Kidney epithelial cell (primary cell): ENCODE measurements at places on chromosomes 6 and 20. TPM values are rescaled to one million over a fixed set of nuclear protein-coding genes. Genes with fewer than 3 reads are reported as not detected.
A peak's percentile ranks its signal among the peaks of the same experiment; 100 is the strongest.

Gene SAPCD1
- total RNA-seq: 1.1 and 2.2 TPM in 2 replicates

DNA sequence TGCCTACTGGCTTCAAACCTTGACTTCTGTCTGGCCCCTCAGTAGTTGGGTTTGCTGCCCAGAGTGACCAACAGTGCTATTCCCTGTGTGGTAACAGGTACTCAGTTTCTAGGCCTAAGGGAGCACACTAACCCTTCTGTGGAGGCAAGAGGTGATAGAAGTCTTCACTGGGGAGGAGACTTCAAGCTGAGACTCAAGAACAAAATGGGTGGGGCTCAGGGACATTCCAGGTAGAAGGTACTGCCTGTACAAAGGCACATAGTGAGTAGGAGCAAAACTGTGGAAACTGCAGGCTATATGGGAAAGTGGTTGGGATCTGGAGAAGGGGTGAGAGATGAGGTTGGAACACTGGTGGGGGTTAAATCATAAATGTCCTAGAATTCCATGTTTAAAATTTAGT lies 2.3 kb upstream of the SCAND1 start:
- DNase-seq: no peak

- DNase-seq: no peak
Observed at GRCh38 chr6:119119989-119120388, 41.5 kb upstream of the FAM184A start.

DNA sequence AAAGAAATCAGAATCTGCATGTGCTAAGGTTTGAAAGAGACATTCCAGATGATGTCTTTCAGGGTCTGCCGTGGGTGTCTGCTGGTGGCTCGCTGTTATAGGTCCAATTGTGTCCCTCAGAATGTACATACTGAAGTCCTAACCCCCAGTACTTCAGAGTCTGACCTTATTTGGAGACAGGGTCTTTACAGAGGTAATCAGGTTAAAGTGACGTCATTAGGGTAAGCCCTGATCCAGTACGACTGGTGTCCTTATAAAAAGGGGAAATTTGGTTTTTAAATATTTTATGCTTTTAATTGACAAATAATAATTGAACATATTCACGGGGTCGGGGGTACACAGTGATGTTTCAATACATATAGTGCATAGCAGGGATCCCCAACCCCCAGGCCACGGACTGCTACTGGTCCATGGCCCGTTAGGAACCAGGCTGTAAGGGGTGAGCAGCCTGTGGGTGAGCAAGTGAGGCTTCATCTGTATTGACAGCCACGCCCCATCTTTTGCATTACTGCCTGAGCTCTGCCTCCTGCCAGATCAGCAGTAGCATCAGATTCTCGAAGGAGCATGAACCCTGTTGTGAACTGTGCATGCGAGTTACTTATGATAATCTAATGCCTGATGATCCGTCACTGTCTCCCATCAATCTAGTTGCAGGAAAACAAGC lies 33.2 kb upstream of the SLC22A23 start:
- DNase-seq: no peak

DNA sequence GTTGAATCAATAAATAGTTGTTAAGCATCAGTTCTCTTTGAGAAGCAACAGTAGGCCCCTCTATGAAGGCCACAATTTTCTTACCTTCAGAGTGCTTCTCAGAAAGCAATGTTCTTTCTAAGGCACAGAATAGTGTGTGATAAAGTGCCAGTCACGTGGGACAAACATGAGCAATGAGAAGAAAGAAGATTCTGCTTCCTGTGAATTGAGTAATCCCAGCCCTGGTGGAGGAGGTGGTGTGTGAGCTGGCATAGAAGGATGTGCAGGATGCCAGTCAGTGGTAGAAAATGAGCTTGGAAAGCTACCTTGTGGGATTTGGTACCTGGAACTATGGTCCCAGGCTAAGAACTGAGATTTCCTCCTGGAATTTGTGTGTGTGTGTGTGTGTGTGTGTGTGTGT lies 21.7 kb downstream of the KIZ start:
- no peak for DNase-seq

DNA sequence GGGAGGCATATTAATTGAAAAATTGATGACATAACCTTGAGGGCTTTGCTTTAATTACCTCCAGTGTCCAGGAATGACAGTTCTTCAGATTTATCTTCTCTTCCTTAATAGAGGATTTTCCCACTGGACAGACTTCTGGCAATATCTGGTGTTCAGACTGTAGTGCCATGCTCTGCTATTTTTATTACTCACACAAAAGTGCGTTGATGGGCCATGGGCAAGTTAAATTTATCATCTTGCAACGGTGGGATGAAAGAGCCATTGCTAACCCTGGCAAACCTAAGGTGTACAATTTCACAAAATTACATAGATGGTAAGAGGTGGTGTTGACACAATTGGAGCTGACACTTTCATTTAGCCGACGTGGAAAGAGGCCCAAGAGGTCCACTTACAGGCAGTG lies 253.7 kb upstream of the PLCB4 start:
- DNase-seq: no peak

GRCh38 chr6:18457065-18457737 lies 70.1 kb downstream of the RNF144B start:
- no peak for DNase-seq

GRCh38 chr6:137848672-137849071 lies 18.4 kb upstream of the TNFAIP3 start:
- DNase-seq: no peak

GRCh38 chr6:7157752-7158616 lies 50.2 kb downstream of the RREB1 start:
- no peak for DNase-seq

DNA sequence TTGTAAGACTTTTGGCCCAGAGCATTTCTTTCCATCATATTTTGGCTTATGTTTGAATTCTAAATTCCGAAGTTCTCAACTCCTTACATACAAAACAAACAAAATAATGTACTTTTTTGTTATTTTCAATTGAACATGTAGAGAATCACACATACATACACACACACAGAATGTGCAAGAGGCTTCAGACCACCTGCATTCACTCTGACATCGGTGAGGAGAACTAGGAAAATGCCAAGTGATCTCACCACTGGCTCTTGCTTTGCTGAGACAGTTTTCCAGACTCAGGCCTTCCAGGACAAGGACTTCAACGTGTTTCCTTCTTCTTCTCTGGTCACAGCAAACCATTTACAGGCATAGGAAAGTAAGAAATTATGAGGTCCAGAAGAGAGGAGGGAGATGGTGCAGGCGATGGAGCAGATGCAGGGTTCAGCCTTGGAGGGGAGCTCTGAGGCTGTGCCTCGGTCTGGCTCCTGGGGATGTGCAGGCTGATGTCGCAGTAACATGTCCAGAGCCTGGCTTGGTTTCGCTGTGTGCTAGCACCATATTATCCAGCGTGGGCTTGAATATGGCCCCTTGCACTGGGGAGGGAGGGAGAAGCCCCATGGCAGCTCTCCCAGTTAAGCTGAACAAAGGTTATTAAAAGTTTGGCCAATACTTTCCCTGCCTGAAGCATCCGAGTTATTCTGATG lies 93.4 kb downstream of the DACT2 start:
- DNase-seq: no peak

Gene MYB
- total RNA-seq: 0.62 and 1.7 TPM in 2 replicates

Gene EPHA7
- total RNA-seq: 0.88 and 0.96 TPM in 2 replicates

- DNase-seq: no peak
Observed at GRCh38 chr6:3789896-3790558, 38.5 kb upstream of the PXDC1 start.

- DNase-seq: no peak
Observed at GRCh38 chr6:112939563-112939962, 592.4 kb downstream of the RFPL4B start.

- no peak for DNase-seq
Observed at GRCh38 chr6:53447865-53448264, 97.0 kb downstream of the GCLC start.

DNA sequence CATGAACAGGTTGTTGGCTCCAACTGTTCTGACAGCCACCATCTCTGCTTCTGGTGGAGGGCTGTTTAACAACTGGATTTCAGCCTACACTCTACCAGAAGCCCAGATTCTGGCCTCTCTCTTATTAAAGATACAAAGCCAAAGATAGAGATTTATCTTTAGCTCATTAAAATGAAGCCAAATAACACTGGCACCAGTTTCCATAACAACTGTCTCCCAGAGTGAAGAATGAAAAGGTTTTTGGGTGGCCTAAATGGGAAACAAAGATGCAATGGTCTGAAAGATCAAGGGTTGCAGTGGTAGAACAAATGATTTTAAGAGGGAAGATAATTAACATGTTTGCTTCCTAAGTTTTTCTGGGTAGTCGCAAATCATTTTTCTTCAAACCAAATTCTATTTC lies 3.2 kb upstream of the SMPDL3A start:
- no peak for DNase-seq

- no peak for DNase-seq
Observed at GRCh38 chr6:112839525-112839961, 492.4 kb downstream of the RFPL4B start.

GRCh38 chr6:13396241-13396792 lies 68.0 kb upstream of the TBC1D7 start:
- DNase-seq: no peak

DNA sequence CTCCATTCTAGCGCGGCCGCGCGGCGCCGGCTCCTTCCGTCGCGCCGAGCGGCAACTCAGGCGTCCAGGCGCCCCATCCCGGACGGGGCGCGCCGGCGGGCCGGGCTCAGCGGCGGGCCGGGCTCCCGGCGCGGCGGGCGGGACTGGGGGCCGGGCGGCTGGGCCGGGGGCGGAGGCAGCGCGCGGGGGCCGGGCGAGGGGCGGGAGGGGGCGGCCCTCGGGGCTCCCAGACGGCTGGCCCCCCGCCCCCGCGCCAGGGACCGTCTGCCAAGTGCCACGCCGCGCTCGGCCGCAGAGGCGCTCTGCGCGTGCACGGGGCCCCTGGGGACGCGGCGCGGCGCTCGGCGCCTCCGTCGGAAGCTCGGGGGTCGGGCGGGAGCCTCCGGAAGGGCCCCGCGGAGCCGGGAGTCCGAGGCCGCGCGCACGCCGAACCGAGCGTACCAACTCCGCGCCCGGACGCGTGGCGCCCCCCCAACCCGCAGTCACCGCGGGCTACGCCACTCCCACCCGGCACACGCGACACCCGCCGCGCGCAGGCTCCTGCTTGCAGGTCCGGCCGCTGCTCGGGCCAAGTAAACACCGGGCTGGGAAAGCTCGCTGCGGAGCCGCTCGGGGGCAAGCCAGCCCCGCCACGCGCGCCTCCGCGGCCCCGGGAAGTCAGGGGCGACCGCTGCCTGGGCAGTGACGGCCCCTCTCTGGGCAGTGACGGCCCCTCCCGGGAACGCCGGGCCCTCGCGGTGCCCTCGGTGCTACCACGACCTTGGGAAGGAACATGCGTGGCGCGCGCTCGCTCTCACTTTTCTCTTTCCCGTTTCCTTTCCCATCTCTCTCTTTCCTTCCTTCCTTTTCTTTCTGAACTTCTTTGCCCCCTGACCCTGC lies at the start of gene PREX1:
PREX1 (minus strand) TSS at position 145 of the 879 bp plus-strand sequence; CDS start at position 6, 139 bp downstream.
- DNase-seq: no peak

GRCh38 chr20:16619953-16620352 lies 46.7 kb upstream of the KIF16B start:
- no peak for DNase-seq

GRCh38 chr20:17229256-17229655 lies 2.4 kb downstream of the PCSK2 start:
- DNase-seq: no peak

Gene SLC13A3
- 2.6 and 3.4 TPM in 2 replicates for total RNA-seq

DNA sequence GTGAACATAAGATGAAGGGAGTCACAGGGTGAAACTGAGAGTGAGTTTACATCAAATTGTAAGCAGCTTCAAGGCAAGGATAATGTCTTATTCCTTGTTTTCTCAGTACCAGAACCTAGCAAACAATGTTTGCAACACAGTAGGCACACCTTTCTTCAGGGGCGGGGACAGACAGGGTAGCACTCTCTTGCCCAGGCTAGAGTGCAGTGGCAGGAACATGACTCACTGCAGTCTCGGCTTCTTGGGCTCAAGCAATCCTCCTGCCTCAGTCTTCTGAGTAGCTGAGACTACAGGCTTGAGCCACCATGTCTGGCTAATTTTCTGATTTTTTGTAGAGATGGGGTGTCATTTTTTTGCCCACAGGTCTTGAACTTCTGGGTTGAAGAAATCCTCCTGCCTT lies 299.8 kb downstream of the CD83 start:
- DNase-seq: no peak

Gene OLIG3
- not detected in 2 replicates for total RNA-seq

Gene YTHDF1
- total RNA-seq: 54.3 and 54.8 TPM in 2 replicates

Gene LHFPL5
- not detected in 2 replicates for total RNA-seq

Gene TMEM244
- not detected in 2 replicates for total RNA-seq

DNA sequence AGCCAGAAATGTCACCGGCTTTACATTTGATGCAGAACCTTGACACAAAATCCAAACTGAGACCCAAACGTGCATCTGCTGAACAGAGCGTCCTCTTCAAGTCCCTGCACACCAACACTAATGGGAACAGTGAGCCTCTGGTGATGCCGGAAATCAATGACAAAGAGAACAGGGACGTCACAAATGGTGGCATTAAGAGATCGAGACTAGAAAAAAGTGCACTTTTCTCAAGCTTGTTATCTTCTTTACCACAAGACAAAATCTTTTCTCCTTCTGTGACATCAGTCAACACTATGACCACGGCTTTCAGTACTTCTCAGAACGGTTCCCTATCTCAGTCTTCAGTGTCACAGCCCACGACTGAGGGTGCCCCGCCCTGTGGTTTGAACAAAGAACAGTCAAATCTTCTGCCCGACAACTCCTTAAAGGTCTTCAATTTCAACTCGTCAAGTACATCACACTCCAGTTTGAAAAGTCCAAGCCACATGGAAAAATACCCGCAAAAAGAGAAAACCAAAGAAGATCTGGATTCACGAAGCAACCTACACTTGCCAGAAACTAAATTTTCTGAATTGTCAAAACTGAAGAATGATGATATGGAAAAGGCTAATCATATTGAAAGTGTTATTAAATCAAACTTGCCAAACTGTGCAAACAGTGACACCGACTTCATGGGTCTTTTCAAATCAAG lies 108.4 kb downstream of the RTN4IP1 start:
- DNase-seq: no peak

GRCh38 chr6:150266963-150267685 lies 101.7 kb upstream of the IYD start:
- no peak for DNase-seq

- DNase-seq: no peak
Observed at GRCh38 chr20:20582734-20583133, 129.7 kb downstream of the RALGAPA2 start.

Gene CRISP2
- total RNA-seq: not detected in 2 replicates

GRCh38 chr6:117359581-117359980 lies 66.2 kb downstream of the ROS1 start:
- no peak for DNase-seq

Gene AHI1
- total RNA-seq: 3.7 and 5.2 TPM in 2 replicates

DNA sequence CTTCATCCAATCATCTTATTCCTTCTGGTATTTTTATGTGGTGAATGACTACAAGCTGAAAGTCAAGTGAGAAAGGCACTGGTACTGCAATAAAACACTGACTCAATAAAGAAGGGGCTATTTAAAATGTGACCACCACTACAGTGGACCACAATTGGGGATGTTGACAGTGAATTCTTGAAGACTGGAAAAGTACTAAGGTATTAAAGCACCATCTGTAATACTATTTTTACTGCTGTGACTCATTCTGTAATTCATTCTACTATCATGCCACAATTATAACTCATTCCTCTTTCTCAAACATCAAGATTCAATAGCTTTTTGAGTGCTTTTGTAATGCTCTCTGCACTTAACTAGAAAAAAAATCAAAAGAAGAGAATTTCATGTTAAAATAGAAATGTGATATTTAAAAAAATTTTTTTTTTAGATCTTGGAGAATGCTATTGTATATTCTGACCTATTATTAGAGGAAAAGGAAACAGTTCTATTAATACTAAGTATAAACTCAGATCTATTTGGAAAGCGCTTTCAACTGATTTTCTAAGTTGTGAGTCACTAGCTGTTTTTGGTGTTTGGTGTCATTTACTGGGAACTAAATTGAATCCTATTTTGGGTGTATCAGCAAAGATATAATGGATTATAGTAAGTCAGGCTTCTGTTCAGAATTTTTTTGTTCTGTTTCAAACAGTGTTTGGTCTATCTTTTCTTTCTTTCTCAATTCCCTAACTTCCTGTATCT lies 104.7 kb upstream of the TMEM170B start:
- DNase-seq: peak; percentile 60
